Stomach (tissue), 19 donors: ENCODE measurements at places on chromosomes 7 and 10. TPM values are rescaled to one million over a fixed set of nuclear protein-coding genes. Genes with fewer than 3 reads are reported as not detected.

CCDC172 gene
- total RNA-seq = not detected

GRCh38 chr7:112370436-112370835, 79.8 kb upstream of the IFRD1 start:
- DNase-seq = peak; percentile 20

DNA sequence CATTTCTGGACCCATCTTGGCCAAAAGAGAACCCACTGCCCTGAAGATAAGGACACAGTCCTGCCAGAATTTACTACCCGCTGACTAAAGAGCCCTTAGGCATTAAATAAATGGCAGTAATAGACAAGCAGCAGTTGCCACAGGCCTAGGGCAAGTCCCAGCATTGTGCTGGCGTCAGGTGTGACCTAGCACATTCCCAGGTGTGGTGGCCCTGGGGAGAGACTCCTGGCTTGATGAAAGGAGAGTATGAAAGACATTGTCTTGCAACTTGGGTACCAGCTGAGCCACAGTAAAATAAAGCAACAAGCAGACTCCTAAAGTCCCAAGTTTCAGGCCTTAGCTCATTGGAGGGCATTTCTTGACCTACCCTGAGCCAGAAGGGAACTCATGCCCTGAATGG, 715.7 kb upstream of the SORCS1 start:
- no peak for DNase-seq

- DNase-seq = no peak
Observed at GRCh38 chr7:27200761-27201579, 1.1 kb upstream of the HOXA13 start.

DNA sequence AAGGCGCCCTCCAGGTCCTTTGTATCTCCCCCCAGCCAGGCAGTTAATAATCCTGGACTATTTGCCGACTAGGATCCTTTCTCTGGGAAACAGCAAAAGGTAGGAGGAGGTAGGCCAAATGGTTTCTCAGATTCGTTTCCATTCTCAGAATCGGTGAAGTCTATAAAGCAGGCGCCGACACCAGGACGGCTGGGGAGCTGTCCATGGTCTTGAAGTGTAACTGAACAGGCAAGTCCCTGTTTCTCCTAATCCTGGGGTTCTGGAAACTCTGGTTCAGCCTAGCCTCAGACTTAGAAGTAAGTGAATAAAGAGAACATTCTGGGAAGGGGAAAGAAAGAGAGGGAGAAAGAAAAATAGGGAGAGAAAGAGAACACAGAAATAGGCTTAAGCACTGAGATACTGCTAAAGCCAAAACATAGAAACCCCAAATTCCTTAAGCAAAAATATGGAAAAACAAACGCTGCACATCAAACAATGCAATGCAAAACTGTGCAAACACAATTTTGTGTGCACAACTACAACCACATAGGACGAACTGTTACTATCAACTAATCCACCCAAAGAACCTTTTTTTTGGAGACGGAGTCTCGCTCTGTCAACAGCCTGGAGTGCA, 11.1 kb upstream of the INA start:
- peak; percentile 64 for DNase-seq

DNA sequence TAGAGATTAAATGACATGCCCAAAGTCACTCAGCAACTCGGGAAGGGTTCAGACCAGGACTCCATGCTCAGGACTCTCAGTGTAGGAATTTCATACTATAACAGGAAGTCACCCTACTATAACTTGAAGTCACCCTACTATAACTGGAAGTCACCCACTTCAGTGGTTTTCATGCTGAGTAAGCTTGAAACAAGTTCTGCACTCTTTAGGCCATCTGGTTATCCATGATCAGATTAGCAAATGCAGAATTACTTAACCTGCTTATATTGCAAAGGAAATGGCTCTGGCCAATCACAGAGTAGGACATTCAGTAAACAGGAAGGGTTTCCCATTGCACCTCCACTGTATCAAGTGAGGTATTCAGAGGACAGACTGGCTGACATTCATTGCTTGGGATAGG, 1240.4 kb downstream of the GATA3 start:
- no peak for DNase-seq

SPDYE1 gene
- not detected for total RNA-seq
